Activated T-helper 1 cell treated with anti-CD3 and anti-CD28 coated beads, Interleukin-12 subunit alpha, Interleukin-12 subunit beta, Interleukin-2, Interleukin-4 antibody, amounts not matched to agents 30 ng/mL and 10 ng/mL and 1 ng/mL, durations not matched to agents 14 hours and 24 hours and 36 hours (primary cell): ENCODE measurements at places on chromosomes 5 and 9.
A peak's percentile ranks its signal among the peaks of the same experiment; 100 is the strongest.

GRCh38 chr9:99057665-99058625 lies 47.0 kb upstream of the TGFBR1 start:
- peak; percentile 79 for DNase-seq

GRCh38 chr5:116765441-116765840 lies 190.8 kb upstream of the SEMA6A start:
- DNase-seq: no peak

- DNase-seq: no peak
Observed at GRCh38 chr9:93320591-93321219, 130.8 kb upstream of the FAM120A start.

DNA sequence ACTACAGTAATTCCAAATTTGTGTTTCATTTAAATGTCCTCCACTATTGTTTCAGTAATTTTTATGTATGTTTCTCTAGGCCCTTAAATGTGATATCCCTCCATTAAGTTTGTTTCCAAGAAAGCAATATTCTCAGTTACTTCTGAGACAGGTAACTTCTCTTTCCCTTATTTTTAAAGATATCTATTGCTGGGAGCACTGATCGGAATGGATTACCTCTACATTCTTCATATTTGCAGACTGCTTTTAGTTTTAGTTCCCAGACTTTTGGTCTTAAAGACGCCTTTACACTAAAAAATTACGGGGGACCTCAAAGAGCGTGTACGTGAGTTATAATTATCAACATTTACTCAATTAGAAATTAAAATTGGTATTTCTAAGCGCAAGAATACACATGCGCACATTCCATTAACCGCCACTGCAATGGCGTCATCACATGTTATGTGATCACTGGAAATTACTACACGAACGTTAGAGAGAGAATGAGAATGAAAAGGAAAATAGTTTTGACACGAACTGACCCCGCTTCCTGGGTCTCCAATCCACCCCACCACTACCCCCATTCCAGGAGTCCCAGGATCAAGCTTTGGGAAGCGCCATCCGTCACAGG lies 519 bp upstream of the RAD50 start:
- no peak for DNase-seq

- DNase-seq: no peak
Observed at GRCh38 chr5:137101544-137101943, 397.6 kb downstream of the SPOCK1 start.

- no peak for DNase-seq
Observed at GRCh38 chr9:85024374-85024773, 354.8 kb downstream of the NTRK2 start.

DNA sequence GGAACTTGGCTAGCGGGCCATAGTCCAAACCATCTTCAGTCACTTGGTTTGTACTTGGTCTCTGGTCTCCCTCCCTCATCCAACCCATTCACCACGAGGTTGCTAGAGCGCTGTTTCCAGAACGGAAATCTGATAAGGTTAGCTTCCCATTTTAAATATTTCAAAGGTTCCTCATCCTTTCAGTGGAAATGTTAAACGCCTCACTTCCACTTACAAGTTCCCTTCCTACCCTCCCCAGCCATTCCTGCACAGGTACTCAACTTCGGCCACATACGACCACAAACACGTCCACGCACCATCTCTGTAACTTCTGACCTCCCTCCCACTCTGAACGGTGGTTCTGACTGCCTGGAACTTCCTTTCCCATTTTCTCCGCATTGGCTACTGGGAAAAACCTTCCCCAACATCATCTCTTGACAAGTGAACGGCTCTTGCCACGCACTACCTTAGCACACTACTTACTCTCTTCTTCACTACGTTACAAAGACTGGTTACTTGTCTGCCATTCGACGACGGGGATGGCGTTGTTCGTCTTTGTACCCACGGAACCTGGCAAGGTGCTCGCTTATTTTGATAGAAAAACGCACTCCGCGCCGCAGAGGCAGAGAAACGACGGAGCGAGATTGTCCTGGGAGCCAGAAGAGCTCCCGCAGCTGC lies 629 bp downstream of the CCNH start:
- no peak for DNase-seq

DNA sequence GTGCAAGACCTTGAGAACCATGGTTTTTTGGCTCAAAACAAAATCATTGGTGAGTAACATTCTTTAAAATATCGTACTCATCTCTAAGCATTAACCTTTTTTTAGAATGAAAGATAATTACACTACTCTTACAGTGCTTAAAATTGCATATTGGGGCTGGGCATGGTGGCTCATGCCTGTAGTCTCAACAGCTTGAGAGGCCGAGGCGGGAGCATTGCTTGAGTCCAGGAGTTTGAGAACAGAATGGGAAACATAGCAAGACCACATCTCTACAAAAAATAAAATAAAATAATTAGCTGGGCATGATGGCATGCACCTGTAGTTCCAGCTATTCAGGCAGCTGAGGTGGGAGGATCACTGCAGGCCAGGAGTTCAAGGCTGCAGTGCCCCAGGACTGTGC lies 2.9 kb upstream of the RECK start:
- no peak for DNase-seq

DNA sequence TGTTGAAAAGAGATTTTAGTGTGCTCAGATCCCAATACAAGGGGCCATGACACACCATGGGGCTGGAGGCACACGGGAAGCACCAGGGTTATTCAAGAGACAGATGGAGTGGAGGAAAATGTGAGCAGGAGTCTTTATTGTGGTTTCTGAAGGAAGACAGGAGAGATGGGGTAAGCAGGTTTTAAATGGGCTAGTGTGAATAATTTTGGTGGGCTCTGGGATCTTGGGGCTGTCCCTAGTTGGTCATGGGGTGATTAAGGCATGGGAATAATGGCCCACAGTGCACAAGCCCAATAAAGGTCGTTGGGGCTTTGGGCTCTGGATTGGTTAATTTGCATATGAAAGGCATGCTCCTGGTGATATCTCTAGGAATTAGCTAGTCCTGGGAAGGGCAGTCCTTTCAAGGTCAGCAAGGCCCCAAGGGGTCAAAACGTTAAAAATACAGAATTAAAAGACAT lies 3.6 kb upstream of the SCGB3A2 start:
- DNase-seq: no peak
